Activated CD4-positive, alpha-beta T cell treated with anti-CD3 and anti-CD28 coated beads, Interleukin-2, amount 50 U/mL, for 48 hours (primary cell): ENCODE measurements at places on chromosomes 2 and 18.

- DNase-seq = no peak
Measured at GRCh38 chr18:36352384-36352783, 54.9 kb downstream of the FHOD3 start.

DNA sequence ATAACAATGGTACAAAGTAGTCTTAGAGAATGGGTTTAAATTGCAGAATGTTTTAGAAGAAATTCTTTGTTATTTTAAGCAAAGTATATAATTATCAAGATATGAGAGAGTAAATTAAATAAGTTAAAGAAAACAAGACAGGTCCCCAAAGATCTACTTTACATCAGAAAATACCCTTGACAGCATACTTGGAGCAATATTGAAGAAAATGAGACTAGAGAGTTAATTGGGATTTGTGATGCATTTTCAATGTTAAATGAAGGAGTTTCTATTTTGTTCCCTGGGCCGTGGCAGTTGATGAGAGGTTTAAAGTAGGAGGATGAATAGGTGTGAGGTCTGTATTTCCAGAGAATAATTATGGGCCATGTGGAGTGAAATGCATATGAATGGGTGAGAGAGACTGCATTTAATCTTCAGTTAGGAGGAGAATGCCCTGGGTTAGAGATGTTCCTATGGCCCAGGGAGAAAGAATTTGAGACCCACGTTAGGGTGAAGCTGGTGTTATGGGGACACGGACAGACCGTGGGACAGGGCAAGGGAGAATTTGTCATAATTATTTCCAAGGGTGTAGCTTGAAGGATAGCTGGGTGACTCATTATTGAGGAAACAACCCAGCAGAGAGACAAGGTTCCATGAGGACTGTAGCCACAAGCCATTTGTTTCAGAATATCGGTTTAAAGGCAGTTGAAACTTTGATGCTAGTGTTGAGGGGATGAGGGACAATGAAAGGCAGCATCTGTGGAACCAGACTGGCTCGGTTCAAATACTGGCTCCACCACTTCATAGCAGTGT is 22.7 kb downstream of the MGAT5 start:
- DNase-seq = no peak

GRCh38 chr2:120177001-120177621 is 46.1 kb downstream of the TMEM185B start:
- peak; percentile 81 for DNase-seq

DNA sequence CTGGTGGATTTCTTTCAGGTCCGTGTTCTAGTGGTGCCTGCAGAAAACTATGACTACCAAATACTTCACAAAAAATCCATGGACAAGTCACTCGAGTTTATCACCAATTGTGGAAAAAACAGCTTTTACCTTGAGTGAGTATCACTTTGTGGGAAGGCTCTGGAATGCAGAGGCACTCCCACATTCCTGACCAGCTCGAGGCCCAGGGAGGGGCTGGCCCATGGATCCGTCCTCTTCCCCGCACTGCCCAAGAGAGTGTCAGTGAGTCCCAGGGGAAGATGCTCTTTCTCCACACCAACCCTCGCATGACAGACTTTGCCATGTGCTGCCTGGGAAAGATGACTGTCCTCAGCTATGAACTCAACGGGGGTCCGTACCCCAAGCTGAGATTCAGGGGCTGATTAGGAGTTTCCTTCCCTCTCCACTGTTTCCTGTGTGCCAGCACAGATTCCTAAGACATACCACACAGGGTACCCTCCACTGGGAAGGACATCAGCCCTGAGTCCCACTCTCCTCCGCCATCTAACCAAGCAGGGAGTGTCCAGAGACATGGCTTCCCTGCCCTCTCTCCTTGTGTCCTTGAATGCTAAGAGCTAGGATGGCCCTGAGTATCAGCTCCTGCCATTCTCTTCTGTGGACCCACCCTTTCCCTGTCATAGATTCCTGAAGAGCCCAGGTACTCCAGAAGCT is 155.9 kb downstream of the LAMA3 start:
- no peak for DNase-seq

DNA sequence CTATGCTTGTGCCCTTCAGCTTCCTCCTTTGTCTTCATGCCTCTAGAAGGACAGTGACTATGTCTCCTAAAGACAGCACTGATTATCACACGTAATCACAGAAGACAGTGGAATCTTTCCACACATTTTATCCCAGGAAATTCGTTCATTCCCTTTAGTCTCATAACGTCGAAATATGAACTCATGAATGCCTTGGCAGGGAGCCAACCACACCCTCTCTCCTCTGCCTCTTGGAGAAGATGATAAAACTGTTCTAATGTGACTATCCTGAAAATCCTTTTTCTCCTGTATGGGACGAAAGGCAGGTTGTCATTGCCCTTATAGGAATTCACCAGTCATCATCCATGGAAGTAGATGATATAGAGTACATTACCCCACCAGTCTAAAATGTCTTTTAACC is 726.6 kb upstream of the FANCL start:
- no peak for DNase-seq

DNA sequence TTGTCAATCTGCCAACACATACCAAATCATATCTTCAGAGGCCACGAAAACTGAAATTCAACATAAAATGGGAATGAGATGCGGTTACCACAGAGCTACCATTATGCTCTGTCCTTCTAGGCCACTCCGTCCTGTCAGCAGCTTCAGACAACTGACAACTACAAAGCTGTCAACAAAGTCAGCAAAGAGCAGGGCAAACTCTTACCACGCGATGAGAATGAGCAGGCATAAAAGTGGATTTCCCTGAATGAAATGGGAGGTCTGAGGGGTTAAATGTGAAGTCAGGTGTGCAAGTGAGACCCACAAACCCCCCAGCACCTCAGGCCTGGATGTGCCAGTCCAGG is 130.1 kb downstream of the LNPK start:
- DNase-seq = no peak

GRCh38 chr18:61031626-61032025 is 301.6 kb upstream of the CDH20 start:
- DNase-seq = no peak

- no peak for DNase-seq
Measured at GRCh38 chr2:45445037-45445436, 166.0 kb downstream of the SRBD1 start.

- DNase-seq = no peak
Measured at GRCh38 chr2:152647552-152647951, 69.7 kb downstream of the PRPF40A start.

- DNase-seq = no peak
Measured at GRCh38 chr2:183063083-183063482, 15.5 kb upstream of the DUSP19 start.

GRCh38 chr18:61554946-61555361 is 221.7 kb downstream of the CDH20 start:
- peak; percentile 6 for DNase-seq

GRCh38 chr2:2577407-2577831 is 246.3 kb upstream of the MYT1L start:
- no peak for DNase-seq

GRCh38 chr18:73959352-73959751 is 188.3 kb downstream of the FBXO15 start:
- DNase-seq = no peak

DNA sequence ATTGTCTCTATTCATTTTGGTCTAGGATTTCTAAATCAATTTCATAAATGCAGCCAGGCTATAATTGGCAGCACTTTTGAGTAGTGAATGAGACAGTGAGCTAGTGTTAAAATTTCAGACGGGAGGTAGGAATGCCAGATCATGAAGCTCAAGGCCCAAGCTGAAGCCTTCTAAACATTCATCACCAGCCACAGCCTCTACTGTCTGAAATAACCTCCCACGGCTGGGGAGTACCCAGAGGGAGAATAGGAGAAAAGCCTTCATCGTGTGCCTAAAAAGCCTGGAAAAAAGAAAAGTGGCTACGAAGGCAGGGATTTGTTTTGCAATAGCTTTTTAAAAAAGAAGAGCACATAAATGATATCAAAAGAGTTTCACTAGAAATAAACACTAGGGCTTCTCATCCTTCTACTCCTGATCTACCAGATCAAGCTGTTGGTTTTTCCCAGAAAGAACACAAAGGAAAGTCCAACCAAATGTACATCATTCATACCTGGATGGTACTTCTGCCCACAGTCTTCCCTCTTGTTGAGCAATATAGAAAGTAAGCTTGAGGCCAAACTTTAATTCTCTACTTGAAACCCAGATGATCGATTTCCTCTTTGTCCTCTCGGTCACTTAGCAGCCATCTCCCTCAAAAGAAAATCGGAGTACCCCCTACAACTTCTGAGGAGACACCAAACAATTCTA is 48.1 kb upstream of the SLC39A10 start:
- DNase-seq = no peak

DNA sequence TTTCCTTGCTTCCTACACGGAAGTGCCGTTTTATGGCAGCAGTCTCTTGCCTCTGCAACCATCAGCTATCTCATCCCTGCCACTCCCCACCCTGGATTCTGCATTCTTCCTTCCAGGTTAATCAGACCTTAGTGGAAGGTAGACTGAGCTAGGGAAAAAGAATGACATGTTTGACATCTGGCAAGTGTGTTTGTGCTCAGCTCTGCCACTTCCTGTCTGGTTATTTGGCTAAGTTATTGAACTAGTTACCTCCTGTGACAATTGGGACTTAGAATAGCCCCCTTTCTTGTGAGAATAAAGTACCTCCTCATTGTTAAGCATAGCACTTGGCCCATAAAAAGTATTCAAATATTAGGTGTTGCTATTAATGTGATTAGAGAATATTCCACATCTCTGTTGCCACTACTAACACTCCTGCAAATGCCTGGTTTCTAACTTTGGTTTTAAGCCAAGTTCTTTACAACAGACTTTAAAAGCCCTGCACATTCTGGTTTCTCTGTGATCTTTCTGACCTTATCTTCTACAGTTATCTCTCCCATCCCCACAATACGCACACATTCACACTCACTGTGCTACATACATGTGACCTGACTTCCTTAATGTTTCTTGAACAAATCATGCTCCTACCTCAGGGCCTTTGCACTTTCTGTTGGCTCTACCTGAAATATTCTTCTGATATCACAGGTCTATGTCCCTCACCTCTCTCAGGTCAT is 10.8 kb upstream of the MAPRE2 start:
- DNase-seq = peak; percentile 14

GRCh38 chr2:95327861-95328260 is 30.7 kb downstream of the KCNIP3 start:
- DNase-seq = no peak

GRCh38 chr2:25618676-25619075 is 54.7 kb downstream of the DTNB start:
- DNase-seq = no peak

DNA sequence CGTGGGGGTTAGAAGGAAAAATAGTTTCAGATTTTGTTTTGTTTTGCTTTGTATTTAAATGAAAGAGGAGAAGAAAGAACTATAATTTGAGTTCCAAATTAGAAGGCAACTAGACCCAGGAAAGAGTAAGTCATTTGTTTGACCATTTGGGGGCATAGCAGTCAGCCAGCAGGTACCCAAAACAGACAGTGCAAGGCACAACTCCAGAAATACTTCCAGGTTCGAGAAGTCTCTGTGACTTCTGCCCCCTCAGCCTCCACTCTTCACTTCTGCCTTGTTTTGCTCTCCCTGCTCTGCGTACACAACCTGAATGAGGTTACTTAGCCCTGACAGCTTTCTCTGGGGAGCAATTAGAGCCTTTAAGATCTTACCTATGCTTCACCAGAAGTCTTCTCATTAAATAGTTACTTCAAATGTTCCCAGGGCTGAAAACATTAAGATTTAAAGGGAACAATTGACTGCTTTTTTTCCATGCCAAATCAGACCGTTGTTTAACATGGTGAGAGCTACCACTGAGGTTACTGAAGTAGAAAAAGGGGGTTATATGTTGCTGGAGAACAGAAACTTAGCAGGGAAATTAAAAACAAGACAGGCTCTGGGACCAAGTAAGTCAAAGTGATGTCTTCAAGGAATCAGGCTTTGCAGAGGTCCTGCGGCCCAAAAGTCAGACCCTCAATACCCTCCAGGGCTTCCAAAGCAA is 216.9 kb downstream of the BCL11A start:
- no peak for DNase-seq

- no peak for DNase-seq
Measured at GRCh38 chr2:5691221-5691984, 781 bp upstream of the SOX11 start.

DNA sequence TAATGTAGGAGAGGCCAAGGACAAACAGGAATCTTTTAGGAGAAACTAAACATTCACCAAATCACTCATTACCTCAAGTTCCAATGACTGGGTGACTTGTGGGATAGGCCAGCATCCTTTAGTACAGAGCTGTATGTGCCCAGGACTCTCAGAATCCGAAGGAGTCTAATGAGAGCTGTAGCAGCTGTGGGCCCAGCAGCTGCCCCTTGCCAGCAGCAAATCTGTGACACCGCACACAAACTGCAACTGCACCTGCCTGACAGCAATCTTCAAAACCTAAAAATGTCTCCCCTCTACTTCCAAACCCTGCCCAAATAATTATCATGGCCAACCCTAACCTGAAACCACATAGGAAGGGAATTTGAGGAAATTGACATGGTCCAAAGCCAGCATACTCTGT is 44.5 kb upstream of the ACVR2A start:
- DNase-seq = no peak

DNA sequence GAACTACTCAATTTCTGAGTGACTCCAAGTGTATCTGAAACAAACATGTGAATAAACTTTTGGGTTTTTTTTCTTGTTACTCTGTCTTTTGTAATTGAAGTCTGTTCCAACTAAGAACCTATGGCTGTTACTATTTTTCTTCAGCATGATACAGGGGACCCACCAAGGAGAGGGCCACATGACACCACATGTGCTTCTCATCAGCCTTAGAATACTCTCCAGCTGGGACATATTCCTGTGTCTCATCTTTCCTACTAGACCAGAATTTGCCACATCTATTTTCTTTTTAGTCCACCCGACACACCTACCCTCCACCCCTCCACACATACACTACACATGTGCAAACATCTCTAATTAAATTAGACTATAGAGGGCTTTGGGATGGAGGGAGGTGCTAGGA is 191.7 kb upstream of the NDUFV2 start:
- no peak for DNase-seq

- no peak for DNase-seq
Measured at GRCh38 chr18:49059028-49059834, 108.5 kb upstream of the SMAD7 start.

GRCh38 chr2:8538531-8538930 is 143.3 kb upstream of the ID2 start:
- DNase-seq = no peak

DNA sequence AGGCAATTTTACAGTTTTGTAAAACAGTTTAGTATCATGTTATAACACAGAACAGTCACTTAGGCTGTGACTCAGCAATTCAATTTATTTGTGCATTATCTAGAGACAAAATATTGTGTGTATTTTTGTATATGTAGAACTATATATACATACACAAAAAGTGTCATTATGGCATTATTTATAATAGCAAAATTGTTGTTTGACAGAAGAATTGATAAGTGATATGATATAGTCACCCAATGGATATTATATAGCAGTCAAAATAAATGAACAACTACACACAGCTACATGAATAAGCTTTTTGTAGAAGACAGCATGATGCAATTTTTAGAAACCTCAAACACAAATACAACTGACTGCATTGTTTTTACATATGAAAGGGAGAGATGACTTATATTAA is 334.0 kb downstream of the TRIB2 start:
- no peak for DNase-seq

GRCh38 chr2:147273106-147273505 is 571.7 kb upstream of the ACVR2A start:
- DNase-seq = no peak

GRCh38 chr2:183037553-183038340 is 510 bp downstream of the NCKAP1 start:
- DNase-seq = peak; percentile 57

- DNase-seq = no peak
Measured at GRCh38 chr2:152441961-152442360, 107.0 kb downstream of the FMNL2 start.

- no peak for DNase-seq
Measured at GRCh38 chr2:149972066-149972465, 384.5 kb upstream of the MMADHC start.
